ENCODE measurements at places on chromosomes 5 and 9. TPM values are rescaled to one million over a fixed set of nuclear protein-coding genes. Genes with fewer than 3 reads are reported as not detected.

- H3K27me3 ChIP-seq, result no peaks in the 10 kb centered on the region
- H3K36me3 ChIP-seq, result no peaks in the 10 kb centered on the region
These were observed 9.5 kb upstream of the MRPS2 start for GRCh38 chr9:135490980-135491464.

DNA sequence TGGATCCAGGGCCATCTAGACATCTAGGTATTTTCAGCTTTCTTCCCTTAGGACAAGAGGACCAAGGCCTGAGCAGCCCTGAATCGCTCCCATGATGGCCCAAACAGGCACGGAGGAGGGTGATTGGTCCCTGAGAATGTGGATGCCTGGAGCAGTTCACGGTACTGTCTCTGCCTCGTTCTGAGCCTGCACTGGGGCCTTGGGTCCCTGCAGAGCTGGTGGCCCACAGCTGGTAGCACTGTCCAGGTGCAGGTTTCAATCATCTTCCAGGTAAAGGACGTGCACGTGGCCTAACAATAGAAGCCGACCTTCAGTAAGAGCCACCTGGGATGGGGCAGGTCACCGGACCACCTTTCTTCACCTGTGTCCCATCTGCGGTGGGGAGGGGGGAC lies 19.4 kb upstream of the FCN1 start:
- H3K36me3 ChIP-seq, result no peaks in the 10 kb centered on the region
- no peak overlapping the region for H3K27ac ChIP-seq
- no peak overlapping the region for H3K4me3 ChIP-seq
- no peak for DNase-seq
- H3K4me1 ChIP-seq, result no peaks in the 10 kb centered on the region

- no peak overlapping the region for H3K4me3 ChIP-seq
- no peaks in the 10 kb centered on the region for H3K4me1 ChIP-seq
- no peak for DNase-seq
- no peaks in the 10 kb centered on the region for H3K27me3 ChIP-seq
- no peaks in the 10 kb centered on the region for H3K36me3 ChIP-seq
- H3K27ac ChIP-seq, result no peak overlapping the region
These were observed 86.6 kb downstream of the MED27 start for GRCh38 chr9:131992906-131993657.

GRCh38 chr5:72842816-72843215 lies 26.4 kb downstream of the TNPO1 start:
- H3K4me3 ChIP-seq, result no peak overlapping the region
- DNase-seq, result no peak
- H3K36me3 ChIP-seq, result no peaks in the 10 kb centered on the region
- H3K4me1 ChIP-seq, result peaks cover 5% of the 10 kb centered on the region
- H3K27me3 ChIP-seq, result no peaks in the 10 kb centered on the region

DNA sequence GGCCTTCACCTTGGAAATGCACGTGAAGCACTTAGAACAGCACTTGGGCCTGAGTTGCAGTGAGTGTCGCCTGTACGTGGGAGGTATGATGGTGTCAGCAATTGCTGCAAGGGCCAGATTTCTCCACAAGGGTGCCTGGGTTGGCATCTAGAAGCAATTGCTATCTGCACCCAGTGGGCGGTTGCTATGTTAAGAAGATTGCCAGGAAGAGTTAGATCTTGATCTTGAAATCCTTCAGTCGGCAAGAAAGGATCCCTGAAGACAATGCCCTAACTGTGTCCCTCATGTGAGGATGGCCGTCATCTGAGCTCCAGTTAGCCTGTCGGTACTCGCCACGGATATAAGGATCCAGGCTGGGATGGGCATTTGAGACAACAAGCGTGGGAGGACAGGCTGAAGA lies 62.9 kb downstream of the MAMDC2 start:
- H3K36me3 ChIP-seq, result no peaks in the 10 kb centered on the region
- H3K27ac ChIP-seq, result no peak overlapping the region
- DNase-seq, result no peak
- peaks cover 4% of the 10 kb centered on the region for H3K27me3 ChIP-seq
- no peaks in the 10 kb centered on the region for H3K4me1 ChIP-seq

DNA sequence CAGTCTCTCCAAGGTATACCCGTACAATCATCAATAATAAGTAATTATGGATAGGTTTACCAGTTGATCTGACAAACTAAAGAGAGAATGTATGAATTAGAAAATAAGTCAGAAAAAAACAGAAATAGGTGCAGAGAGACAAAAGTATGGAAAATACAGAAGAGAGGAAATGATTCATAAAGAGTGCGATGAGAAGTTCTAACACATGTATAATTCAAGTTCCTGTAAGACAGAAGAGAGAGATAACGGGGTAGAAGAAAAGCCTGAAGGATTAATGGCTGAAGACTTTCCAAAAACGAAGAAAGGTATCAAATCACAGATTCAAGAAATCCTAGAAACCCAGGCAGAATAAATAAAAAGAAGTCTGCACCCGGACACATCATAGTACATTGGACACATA lies 16.2 kb upstream of the SMU1 start:
- no peaks in the 10 kb centered on the region for H3K4me1 ChIP-seq
- H3K27me3 ChIP-seq, result no peaks in the 10 kb centered on the region
- no peak overlapping the region for H3K4me3 ChIP-seq
- H3K36me3 ChIP-seq, result no peaks in the 10 kb centered on the region
- no peak for DNase-seq
- no peak overlapping the region for H3K27ac ChIP-seq

DNA sequence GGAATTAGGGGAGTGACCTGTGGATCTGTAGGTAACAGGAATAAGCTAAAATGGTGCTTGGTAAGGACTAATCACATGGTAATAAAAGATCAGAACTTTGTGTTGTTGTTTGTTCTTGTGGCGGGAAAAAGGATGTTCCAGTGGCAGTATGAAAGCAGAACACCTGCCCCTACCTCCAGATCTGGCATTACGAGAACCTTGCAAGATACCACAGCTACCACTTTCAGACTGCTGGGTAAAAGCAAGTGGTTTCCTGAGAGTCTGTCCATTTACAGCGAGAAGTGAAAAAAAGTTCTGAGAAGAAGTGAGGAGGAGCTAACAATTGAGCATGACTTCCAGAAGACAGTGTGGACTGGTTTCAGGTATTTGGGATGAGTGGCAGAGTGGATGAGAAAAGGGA lies 252.5 kb downstream of the TLE4 start:
- DNase-seq, result no peak
- H3K4me1 ChIP-seq, result no peaks in the 10 kb centered on the region
- H3K27ac ChIP-seq, result no peak overlapping the region
- H3K36me3 ChIP-seq, result no peaks in the 10 kb centered on the region
- H3K27me3 ChIP-seq, result no peaks in the 10 kb centered on the region

DNA sequence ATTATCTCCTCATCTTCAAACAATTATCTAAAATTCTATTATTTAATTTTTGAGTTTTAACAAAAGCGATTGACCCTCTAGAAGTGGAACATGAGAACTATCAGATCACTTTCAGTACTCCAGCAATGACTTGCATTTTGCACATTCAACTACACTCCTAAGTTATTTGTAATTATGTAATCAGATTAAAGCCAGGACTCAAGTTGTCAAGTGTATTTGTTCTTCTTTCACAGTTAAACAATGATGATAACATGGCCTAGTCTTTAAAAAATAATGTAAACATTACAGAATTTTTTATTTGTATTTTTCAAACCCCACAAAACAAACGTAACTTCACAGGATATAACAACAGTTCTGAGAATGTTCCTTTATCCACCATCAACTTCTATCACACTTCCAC lies 2148.9 kb upstream of the ACO1 start:
- no peak for DNase-seq
- H3K4me3 ChIP-seq, result no peak overlapping the region
- no peak overlapping the region for H3K27ac ChIP-seq
- no peaks in the 10 kb centered on the region for H3K36me3 ChIP-seq

- H3K4me1 ChIP-seq, result no peaks in the 10 kb centered on the region
- no peaks in the 10 kb centered on the region for H3K36me3 ChIP-seq
- no peak overlapping the region for H3K27ac ChIP-seq
- H3K27me3 ChIP-seq, result no peaks in the 10 kb centered on the region
These were observed 374.0 kb upstream of the ADAMTS16 start for GRCh38 chr5:4766101-4766500.

DNA sequence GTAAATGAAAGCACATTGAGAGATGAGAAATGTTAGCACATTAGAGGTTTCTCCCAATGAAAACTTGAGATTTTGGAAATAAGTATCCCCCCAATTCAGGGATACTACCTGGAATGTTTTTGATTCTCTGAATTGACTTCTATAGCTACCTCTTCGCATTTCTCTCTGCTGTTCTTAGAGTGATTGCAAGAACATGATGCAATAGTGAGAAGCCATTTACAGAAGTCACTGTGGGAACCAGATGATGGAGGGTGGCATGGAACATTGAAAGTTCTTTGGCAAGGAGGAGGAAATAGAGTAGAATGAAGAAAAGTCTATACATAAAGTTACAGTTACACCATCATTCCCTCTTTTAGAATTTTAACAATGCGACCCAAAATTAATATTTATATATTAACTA lies 9.2 kb downstream of the NPR3 start:
- DNase-seq, result no peak
- H3K4me1 ChIP-seq, result no peaks in the 10 kb centered on the region
- no peak overlapping the region for H3K27ac ChIP-seq
- no peaks in the 10 kb centered on the region for H3K27me3 ChIP-seq
- H3K4me3 ChIP-seq, result no peak overlapping the region

DNA sequence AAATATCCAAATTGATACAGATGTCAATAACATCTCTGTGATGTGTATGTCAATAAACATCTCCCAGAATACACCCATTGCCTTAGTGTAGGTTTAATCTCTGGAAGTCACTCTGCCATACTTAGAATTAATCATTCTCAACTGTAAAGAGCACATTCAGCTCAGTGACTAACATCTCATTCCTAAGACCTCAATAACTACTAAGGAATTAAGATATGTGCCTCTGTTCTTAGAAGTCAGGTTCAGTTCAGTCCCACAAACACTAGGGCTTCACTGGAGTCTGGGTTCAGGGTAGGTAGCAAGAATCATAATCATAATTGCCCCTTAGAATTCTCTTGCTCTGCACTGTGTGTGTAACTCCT lies 31.7 kb downstream of the UGCG start:
- no peak overlapping the region for H3K27ac ChIP-seq
- H3K36me3 ChIP-seq, result peaks cover 16% of the 10 kb centered on the region
- H3K4me1 ChIP-seq, result peaks cover 26% of the 10 kb centered on the region

GRCh38 chr9:81685763-81686613 lies 3.4 kb downstream of the TLE1 start:
- H3K36me3 ChIP-seq, result no peaks in the 10 kb centered on the region
- no peaks in the 10 kb centered on the region for H3K4me1 ChIP-seq
- DNase-seq, result no peak
- no peaks in the 10 kb centered on the region for H3K27me3 ChIP-seq

- H3K4me3 ChIP-seq, result no peak overlapping the region
- H3K4me1 ChIP-seq, result no peaks in the 10 kb centered on the region
- H3K27me3 ChIP-seq, result no peaks in the 10 kb centered on the region
- DNase-seq, result no peak
These were observed 14.4 kb upstream of the DMRT3 start for GRCh38 chr9:962023-962422.

- H3K4me1 ChIP-seq, result no peaks in the 10 kb centered on the region
- peaks cover 47% of the 10 kb centered on the region for H3K36me3 ChIP-seq
- no peak for DNase-seq
These were observed 155.4 kb downstream of the DOCK8 start for GRCh38 chr9:370086-370485.

DNA sequence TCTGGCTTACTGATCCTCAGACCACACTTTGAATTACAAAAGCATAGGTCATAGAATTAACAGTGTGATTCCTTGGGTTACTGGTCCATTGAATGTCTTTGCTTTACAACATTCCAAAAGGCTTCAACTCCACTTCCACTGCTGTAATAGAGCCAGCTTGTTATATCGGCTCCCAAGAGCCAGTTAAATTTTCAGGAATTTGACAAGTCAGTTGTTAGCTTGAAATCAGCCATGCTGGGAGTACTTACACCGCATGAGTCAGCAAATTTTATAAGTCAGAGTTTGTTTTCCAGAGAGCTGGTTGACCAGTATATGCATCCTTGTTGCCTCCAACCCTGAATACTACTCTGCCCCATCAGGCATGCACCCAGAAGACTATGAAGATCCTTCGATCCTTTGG lies 73.1 kb downstream of the FOXB2 start:
- no peaks in the 10 kb centered on the region for H3K27me3 ChIP-seq
- H3K4me1 ChIP-seq, result no peaks in the 10 kb centered on the region

GRCh38 chr5:132385326-132386105 lies 16.0 kb downstream of the SLC22A5 start:
- H3K36me3 ChIP-seq, result no peaks in the 10 kb centered on the region
- peak; percentile 53 for DNase-seq

DNA sequence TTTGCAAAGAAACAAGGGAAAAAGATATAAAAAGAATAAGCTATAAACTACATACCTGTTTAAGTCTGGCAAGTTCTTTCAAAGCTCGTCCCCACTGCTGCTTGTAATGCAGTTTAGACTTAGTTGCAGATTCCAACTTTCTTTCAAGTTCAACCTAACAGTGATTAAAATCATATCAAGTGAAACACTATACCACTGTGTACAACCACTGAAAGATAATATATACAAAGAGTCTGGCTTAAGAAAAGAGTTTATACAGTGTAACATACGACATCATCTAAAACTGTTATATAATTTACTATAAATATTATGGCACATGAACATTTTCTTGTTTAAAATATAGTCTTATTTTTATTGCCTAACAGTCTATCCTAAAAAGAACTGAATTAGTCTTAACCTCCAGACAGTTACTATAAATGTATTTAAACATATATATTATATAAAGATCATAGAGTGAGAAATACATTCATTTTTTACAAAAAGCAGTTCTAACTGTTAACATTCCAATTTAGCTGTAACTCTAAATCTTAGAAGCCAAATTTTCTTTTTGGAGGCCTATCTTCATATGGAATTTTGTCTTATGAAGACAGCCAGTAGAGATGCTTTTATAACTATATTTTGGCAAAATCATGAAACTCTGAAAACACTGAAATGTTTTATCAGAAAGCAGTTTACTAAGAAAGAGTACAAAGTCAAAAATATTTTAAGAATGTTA lies 58.6 kb downstream of the CEP120 start:
- no peaks in the 10 kb centered on the region for H3K4me1 ChIP-seq
- no peak overlapping the region for H3K27ac ChIP-seq
- H3K36me3 ChIP-seq, result peaks cover 14% of the 10 kb centered on the region

DNA sequence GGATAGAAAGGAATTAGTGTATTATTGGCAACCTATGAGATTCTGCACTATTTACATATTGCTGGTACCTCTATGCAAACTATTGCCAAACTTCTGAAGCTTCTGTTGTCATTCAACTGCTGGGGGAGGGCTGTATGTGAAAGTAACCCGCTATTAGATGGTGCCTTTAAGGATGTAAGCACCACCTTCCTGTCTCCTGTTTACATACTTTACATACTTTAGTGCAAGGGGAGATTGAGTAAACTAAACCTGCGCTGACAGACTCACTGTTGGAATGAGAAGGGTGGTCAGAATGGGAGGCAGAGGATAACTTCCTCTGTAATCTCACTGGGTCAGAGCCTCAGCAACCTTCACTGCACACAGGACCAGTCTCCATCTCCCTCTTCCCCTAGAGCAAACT lies 123.8 kb downstream of the NR3C1 start:
- H3K4me1 ChIP-seq, result no peaks in the 10 kb centered on the region
- H3K27me3 ChIP-seq, result no peaks in the 10 kb centered on the region
- H3K27ac ChIP-seq, result no peak overlapping the region
- no peaks in the 10 kb centered on the region for H3K36me3 ChIP-seq
- no peak overlapping the region for H3K4me3 ChIP-seq
- no peak for DNase-seq

REEP2 gene
- total RNA-seq, result not detected

ZNF658 gene
- total RNA-seq, result 2.7 TPM

RNF38 gene
- total RNA-seq, result 44.0 TPM

ST6GALNAC4 gene
- total RNA-seq, result 51.0 TPM
